ENCODE measurements at places on chromosomes 1 and 21.

GRCh38 chr1:220905650-220906560 lies 26.7 kb downstream of the HLX start:
- no peak for DNase-seq

DNA sequence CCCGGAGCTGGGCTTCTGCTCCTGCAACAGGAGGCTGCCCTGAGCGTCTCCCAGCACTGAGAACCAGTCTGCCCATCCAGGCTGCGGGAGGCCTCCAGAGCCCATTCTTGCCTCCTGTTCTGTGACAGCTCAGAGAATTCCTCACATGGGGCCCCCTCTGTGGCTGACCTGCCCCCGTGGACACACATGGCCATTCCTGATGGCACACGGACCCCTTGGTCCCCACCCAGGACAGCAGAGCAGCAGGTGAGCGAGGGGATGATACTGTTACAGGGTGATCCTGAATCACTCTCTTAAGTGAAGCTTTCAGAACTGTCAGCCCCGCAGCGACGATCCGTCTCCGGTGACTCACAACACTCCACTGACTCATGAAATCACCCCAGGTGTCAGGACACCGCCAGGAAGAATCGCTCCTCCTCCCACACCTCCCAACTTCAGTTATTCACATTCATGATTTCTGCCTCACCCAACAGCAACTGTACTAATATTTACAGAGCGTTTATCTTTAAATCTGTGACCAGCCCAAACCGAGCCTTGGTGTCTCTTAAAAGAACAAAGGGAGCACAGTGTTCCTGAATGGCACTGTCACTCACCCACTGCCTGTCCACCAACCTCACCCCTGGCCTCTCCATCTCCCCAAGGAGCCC lies 22.5 kb downstream of the CHD5 start:
- peak; percentile 89 for DNase-seq

GRCh38 chr1:53327182-53327913 lies 522 bp downstream of the LRP8 start:
- peak; percentile 45 for DNase-seq

DNA sequence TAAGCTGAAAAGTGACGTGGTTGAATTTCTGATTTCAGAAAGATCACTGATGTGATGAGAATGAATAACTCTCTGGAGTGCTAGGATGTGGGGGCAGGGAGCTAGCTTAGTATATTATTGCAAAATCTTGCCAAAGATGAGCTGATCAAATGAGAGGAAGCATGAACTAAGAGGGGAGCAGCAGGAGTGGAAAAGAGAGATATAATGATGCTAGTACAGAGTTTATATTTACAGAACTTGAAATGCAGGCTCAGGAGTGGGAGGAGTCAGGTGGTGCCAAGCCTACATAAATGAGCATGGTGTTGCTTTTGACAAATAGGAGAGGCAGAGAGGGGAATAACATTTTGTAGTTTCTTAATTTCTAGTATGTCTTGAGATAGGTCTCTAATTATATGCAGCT lies 38.1 kb upstream of the NBL1 start:
- DNase-seq, result no peak

GRCh38 chr1:217718873-217719272 lies 87.7 kb downstream of the SPATA17 start:
- peak; percentile 11 for DNase-seq

DNA sequence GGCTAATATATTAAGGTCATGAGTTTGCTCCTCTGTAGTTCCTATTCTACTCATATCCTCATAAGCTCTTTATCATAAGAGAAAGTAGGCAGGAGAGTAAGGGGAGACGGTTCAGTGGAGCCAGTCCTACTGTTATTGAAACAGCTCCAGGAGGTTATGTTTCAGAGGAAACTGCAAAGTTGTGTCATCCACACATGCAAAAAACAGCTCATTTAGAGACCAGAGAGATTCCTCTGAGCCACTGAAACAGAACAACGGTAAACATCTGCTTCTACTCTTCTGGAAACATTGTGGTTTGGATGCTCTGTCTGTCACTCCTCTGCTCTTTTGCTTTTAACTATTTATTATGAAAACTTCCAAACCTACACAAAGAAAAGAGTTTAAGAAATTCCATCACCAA lies 66.3 kb upstream of the PPP2R5A start:
- DNase-seq, result no peak

- no peak for DNase-seq
These were observed 10.5 kb downstream of the AIM2 start for GRCh38 chr1:159066108-159066507.

- DNase-seq, result no peak
These were observed 142.3 kb upstream of the KCNE2 start for GRCh38 chr21:34221331-34222030.

DNA sequence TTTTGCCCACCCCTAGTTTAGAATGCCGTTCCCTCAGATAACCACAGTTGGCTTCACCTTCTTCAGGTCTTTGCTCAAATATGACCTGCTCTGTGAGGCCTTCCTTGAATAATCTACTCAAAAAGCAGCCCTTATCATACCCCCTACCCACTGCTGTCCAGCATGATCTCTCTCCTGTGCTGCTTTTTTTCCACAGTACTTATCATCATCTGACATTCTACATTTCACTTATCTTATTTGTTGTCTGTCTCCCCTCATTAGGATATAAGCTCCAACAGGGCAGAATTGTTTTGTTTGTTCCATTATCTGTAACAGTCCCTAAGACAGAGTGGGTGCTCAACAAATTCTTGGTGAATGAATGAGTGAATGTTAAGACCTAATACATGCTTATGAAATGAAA lies 18.1 kb downstream of the USP24 start:
- no peak for DNase-seq

- DNase-seq, result no peak
These were observed 27.9 kb downstream of the PIK3C2B start for GRCh38 chr1:204466416-204467405.

GRCh38 chr1:116538544-116538943 lies 32.3 kb downstream of the CD58 start:
- DNase-seq, result peak; percentile 77

DNA sequence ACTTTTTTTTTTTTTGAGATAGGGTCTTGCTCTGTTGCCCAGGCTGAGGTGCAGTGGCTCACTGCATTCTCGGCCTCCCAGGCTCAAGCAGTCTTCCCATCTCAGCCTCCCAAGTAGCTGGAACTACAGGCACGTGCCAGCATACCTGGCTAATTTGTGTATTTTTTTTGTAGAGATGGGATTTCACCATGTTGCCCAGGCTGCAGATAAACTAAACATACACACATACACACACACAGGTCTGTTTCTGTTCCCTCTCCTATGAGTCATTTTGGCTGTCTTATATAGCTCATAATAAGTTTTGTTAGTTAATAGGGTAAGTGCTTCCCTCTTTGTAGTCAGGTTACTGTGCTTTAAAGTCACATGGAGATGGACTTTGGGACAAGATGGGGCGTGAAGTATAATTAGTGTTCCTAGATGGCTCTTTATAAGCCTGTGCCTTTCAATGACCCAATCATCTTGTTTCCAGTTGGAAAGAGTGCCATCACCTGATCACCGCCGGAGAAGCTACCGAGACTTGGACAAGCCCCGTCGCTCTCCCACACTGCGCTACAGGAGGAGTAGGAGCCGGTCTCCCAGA lies 9.1 kb downstream of the PRPF38A start:
- no peak for DNase-seq

GRCh38 chr1:183769956-183770815 lies 34.7 kb upstream of the RGL1 start:
- DNase-seq, result no peak

DNA sequence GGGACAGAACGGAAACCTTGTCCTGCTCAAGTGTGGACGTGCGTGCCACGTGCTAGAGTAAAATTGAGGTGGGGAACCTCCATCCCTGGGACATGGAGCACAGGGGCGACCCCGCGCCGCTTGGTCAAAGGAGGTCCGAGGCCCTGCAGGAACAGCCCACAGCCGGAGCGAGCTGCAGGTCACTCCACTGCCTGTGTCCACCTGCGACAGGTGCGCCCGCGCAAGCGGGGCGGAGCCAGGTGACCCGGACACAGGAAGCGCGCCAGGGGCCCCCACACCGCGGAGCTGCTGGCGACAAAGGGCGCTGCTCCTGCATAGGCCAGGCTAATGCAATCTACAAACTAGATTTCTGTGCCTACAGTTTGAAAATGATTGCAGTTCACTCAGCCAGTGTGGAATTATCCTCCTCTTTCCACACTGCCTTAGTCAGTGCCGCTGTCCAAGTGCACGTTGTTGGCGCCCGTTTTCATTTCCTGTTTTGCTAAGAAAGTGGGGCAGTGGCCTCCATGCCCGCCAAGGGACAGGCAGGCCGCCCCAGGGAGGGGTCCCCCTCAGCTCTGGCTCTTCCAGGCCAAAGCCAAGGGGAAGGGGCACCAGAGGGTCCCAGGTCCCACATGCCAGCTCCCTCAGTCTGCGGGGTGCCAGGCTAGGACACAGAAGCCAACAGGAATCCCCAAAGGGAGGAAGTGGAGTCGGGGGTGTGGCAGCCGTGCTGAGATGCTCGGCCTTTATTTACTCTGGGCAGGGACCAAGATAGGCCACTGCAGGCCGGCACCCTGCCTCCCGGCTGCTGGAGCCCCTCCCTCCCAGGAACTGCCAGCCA lies 4.3 kb upstream of the NADK start:
- DNase-seq, result no peak

DNA sequence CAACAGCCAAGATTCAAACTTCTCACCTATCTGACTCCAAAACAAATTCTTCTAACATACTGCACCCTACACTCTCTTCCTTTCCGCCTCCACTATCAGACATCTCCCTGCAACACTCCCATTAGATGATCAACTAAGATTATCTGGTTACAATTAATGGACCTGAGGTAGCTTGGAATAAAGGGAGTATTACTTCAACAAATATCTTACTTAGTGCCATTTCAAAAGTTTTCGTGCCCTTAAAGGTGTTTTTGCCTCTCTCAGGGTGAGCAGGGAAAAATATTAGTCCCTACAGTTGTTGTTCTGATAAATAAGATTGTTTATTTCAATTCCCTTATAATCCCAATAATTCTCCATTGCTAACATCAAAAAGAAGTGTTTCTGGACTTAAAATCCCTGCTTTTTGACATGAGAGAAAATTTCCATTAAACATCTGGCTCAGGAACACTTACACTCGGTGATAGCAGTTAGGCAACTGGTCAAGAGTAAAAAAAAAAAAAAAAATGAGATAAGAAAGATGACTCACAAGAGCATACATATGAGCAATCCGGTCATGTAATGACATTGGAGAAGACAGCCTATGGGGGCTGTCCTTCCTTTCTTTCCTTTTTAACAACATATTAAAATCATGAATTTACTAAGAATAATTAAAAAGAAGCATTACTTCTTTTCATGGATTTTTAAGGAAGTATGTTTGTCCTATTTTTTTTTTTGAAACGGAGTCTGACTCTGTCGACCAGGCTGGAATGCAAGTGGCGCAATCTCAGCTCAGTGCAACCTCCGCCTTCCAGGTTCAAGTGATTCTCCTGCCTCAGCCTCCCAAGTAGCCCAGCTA lies 7.6 kb downstream of the RSBN1 start:
- DNase-seq, result peak; percentile 51

GRCh38 chr1:47555841-47556560 lies 118.2 kb downstream of the FOXD2 start:
- DNase-seq, result no peak

- no peak for DNase-seq
These were observed 76.6 kb downstream of the TGFBR3 start for GRCh38 chr1:91809317-91809716.

GRCh38 chr1:115153966-115154557 lies 64.8 kb upstream of the TSPAN2 start:
- no peak for DNase-seq

DNA sequence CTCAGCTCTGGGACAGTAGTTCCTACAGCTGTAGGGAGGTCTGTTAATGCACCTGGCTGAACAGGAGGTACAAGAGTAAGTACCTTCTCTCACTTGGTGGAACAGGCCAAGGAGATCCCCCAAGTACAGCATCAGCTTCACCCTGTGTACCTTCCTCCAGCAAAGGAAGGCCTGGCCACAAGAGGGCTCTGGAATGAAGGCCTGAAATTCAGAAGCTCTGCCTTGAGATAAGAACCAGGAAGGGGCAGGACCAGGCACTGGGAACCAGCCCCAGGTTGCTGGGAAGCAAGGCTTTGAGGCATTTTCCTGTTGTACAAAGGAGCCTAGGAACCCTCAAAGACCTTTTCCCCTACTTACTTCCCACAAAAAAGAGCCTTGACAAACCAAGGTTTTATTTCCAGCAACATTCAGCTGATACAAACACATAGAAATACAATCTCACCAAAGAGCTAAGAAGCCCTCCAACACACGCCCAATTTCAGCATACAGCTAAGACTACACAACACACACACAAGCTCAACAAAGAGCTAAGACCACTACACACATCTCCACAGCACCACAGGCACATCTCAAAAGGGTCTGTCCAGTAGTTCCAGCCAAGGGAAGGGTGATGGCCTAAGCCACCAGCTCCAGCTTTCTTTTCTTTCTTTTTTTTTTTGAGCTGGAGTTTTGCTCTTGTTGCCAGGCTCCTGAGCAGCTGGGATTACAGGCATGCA lies 23.5 kb downstream of the F11R start:
- DNase-seq, result peak; percentile 50

DNA sequence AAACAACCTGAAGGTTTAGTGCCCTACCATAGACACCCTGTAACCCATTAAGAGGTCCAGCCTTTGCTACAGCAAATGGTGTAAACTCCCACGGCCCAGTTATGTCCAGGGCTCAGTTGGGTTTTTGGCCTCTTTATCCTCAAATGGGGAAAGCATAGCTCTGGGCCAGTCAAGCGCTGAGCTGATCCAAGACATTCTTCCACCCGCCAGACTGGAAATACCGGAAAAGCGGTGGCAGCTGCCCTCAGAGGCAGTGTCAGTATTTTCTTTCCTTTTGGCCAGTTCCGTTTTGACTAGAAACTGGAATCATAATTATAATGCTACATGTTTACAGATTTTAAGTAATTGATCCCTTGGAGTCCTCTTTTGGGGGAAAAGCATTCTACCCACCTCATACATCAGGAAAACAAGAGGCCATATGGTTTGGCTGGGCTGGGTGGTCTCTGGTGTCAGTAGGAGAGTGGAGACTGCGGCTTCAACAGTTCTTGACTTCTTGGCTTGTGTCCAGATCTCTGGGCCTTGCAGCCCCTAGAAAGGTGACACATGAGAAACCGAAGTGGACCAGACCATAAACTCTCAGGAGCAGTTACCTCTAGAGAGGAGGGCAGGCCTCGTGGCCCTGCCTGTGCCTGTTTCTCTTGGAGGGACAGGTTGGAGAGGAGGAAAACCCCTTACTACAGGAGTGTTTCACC lies 30.2 kb upstream of the CLDN14 start:
- no peak for DNase-seq

GRCh38 chr1:44086692-44087474 lies 31.7 kb upstream of the KLF17 start:
- no peak for DNase-seq

GRCh38 chr1:44012941-44013609 lies 18.2 kb downstream of the SLC6A9 start:
- no peak for DNase-seq

DNA sequence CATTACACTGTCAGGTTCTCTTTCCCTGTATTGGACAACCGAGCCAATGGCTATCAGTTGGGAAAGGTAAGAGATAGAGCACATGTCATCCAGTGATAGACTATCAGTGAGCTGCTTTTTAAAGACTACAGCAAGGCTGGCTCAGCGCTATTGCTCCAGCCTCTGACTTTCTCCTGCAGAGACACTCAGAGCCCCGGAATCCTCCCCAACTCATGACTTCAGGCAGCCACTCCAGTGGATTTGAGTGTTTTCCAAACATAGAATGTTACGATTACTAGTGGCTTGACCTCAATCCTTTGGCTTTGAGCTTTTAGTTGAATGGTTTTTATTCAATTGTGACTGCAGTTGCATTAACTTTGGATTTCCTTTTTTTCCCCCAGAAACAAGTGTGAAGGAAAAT lies 331.9 kb downstream of the DISC1 start:
- DNase-seq, result no peak
